ENCODE measurements at places on chromosomes 5 and 9.

DNA sequence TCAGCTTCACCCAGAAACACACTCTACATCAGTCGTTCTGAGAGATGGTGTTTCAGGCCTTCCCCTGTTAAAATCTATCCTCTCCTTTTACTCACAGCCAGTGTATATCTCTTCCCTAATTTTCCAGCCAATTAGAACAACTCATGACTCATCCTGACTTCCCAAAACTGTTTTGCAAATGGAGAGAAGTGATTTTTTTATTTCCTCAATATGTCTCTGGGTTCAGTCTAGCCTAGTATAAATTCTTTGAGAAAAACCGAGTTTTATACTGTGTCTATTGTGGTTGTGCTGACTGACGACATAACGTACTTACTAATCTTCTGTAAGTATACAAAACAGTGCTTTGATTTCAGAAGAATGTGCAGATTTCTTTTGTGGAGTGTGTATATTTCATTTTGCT is 28.4 kb upstream of the CAST start:
- no peak for DNase-seq

DNA sequence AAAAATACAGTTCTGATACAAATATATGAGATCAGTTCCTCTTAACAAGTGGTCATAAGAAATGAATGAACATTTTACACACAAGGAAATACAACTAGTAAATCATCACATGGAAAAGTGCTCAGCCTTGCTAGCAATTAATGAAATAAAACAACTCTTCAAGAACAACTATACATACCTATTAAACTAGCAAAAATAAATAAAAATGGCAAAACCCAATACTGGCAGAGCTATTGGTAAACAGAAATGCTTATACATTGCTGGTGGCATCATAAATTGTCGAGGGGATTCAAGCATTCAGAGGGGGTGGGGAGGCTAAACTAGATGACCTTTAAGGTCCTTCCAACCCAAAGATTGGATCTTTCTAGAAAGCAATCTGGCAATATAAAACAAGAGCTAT is 5.9 kb upstream of the FRRS1L start:
- no peak for DNase-seq

DNA sequence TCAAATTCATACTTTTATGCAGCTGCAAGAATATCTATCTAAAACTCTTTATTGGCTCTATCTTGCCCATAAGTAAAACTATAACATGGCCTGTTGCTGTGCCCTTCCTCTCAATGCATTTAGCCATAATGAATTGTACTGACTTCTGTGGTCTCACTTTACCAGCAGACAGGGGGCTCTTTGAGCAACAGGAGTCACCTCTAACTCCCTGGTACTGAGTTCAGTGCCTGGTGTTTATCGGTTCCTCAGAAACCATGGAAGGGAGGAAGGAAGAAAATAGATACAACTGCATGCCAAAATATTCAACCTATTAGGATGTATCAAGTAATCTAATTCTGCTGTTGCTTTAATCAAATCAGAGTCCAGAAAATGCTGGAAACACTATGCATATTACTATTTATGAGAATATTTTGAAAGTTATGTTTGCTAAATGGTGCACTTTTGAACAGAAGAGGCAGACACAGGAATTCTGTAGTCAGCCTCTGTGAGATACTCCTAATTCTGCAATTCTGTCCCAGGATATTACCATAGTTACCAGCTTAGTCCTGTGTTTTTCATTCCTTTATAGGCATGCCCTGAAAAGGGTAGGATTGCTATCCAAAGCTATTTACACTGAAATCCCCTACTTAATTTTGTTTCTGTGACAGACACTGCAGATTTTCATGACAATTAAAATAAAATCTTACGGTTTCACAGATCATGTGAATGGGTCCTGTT is 89.8 kb downstream of the CD180 start:
- no peak for DNase-seq

- DNase-seq, result no peak
Measured at GRCh38 chr9:72038408-72038807, 22.0 kb downstream of the C9orf57 start.

GRCh38 chr5:129398026-129398678 is 61.9 kb upstream of the ADAMTS19 start:
- DNase-seq, result no peak

- no peak for DNase-seq
Measured at GRCh38 chr9:122846371-122846940, 18.1 kb upstream of the PDCL start.

- no peak for DNase-seq
Measured at GRCh38 chr5:11064763-11065450, 303.9 kb upstream of the DAP start.

DNA sequence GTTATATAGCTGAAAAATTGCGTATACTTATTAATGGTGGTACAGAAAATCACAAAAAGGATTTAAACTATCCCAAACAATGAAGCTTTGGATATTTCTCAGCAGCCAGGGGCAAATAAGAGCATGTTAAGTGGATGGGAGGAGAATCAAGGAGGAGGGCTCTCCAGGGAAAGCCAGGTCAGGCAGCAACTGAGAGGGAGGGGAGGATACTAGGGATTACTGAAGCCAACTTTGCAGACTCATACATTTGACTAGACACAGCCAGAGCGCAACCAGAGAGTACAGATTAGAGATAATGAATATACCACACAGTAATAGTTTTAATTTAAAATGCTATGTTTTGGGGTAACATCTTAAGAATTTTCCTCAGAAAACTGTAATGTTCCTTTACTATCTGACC is 360.2 kb downstream of the HCN1 start:
- DNase-seq, result no peak

- no peak for DNase-seq
Measured at GRCh38 chr5:96080557-96080956, 118.9 kb upstream of the ELL2 start.

DNA sequence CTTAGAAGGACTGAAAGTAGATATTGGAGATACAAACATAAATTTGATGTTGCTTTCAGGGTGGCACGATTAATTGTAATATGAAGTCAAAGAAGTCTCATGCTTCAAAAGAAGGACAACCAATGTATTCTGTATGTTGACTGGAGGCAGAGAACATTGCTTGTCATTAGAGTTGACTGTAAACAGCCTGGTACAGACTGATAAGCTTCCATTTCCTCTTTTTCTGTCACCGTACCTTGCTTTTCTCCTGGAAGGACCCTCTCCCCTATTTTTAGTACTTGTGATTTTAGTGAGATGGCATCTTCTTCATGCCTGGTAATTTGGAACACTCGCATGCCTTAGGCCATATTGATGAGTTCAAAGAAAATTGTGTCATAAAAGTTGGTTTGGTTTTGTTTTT is 809.4 kb downstream of the PRELID2 start:
- DNase-seq, result no peak

GRCh38 chr9:124652203-124652602 is 118.9 kb downstream of the NR6A1 start:
- DNase-seq, result no peak

GRCh38 chr5:107223066-107223465 is 447.7 kb downstream of the EFNA5 start:
- DNase-seq, result no peak

- DNase-seq, result no peak
Measured at GRCh38 chr9:125204477-125204876, 4.1 kb downstream of the RABEPK start.

Measured in activated CD4-positive, CD25-positive, alpha-beta regulatory T cell treated with anti-CD3 and anti-CD28 coated beads, Interleukin-2, amount 50 U/mL, for 16 hours (primary cell).